Activated CD8-positive, alpha-beta T cell treated with anti-CD3 and anti-CD28 coated beads, Interleukin-2, amount 10 ng/mL, durations not matched to agents 7 days and 5 days (primary cell): ENCODE measurements at places on chromosomes 6 and 20. TPM values are rescaled to one million over a fixed set of nuclear protein-coding genes. Genes with fewer than 3 reads are reported as not detected.

DNA sequence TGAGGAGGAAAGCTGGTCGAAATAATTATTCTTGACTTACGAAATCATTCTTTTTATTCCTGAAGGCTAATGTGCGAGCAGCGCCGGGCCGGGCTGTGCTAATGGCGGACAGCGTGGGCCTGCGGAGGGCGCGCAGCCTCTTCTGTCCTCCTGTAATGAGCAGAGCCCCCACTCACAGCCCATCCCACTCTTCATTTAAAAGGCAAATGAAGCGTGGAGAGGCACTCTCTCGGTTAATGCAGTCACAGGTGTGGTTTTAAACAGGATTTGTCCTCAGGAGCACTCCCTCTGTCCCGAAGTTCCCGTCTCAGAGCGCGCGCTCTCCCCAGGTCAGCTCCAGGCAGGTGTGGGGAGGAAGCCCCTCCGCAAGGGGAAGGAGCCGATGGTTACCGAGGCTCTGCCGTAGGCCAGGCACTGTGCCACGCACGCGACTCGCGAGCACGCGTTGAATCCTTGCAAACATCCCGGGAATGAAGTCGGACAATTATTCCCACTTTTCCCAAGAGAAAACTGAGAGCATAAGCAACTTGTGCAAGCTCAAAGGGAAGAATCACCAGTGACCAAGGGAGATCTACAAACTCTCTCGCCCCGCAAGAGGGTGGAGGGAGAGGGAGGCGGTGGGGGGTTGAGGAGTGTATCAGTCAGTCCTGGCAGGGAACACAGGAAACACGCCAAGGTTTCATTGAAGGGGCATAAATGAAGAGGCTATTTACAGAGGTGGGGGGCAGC is 35.5 kb upstream of the ZFAND3 start:
- no peak for DNase-seq
- peaks cover 26% of the 10 kb centered on the region for H3K27me3 ChIP-seq
- no peaks in the 10 kb centered on the region for H3K36me3 ChIP-seq
- peak overlapping the region; percentile 49 for H3K4me3 ChIP-seq
- peaks cover 18% of the 10 kb centered on the region for H3K4me1 ChIP-seq
- H3K27ac ChIP-seq, result no peak overlapping the region

GRCh38 chr6:22636452-22636851 is 67.1 kb downstream of the HDGFL1 start:
- H3K27ac ChIP-seq, result no peak overlapping the region
- no peaks in the 10 kb centered on the region for H3K36me3 ChIP-seq
- H3K27me3 ChIP-seq, result no peaks in the 10 kb centered on the region
- no peaks in the 10 kb centered on the region for H3K4me1 ChIP-seq
- DNase-seq, result no peak

DNA sequence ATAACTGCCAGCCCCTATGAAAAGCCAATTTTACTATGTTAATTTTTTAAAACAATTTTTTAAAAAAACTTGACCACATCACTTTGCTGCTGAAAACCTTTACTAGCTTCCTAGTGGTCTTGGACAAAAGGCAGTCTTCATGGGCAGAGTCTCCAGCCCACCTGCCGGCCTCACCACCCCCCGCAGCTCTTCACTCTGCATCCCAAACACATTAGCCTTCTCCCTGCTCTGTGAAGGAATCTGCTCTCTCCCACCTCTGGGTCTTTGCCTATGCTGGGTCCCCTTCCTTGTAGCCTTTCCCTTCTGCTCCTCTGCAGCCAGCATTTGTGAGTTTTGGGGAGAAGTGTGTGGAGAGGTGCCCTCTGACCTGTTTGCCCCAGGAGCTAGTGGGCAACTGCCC is 170.7 kb upstream of the MLN start:
- no peak overlapping the region for H3K27ac ChIP-seq
- H3K4me1 ChIP-seq, result no peaks in the 10 kb centered on the region
- H3K27me3 ChIP-seq, result peaks cover 53% of the 10 kb centered on the region
- no peak overlapping the region for H3K4me3 ChIP-seq

The MAFB gene
- not detected for total RNA-seq

DNA sequence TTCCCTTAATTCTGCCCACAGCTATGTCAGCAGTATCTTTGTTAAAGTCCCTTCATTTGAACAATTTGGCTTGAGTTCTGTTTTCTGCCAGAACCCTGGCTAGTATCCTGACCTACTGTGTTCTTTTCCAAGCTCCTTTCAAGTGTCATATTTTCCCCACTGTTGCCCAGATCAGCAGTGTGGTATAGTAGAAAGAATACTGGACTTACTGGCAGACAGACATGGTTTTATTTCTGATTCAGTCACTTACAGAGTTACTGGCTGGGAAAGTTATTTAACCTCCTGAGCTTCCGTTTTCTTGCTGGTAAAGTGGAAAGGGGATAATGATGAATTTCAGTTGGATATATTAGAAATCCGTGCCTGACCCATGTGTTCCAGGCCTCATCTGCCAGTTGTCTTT is 39.8 kb upstream of the RAB23 start:
- no peak overlapping the region for H3K27ac ChIP-seq
- peaks cover 10% of the 10 kb centered on the region for H3K27me3 ChIP-seq
- no peak overlapping the region for H3K4me3 ChIP-seq
- DNase-seq, result no peak
- no peaks in the 10 kb centered on the region for H3K36me3 ChIP-seq

The CPNE5 gene
- 1.7 TPM for total RNA-seq

GRCh38 chr6:133952815-133953633 is at the start of gene TBPL1:
TSS of gene TBPL1 (plus strand) at chr6:133953224. CDS start at chr6:133980126, 26,902 bp downstream.
- H3K4me3 ChIP-seq, result peak within 1 kb of the TSS; percentile 95
- peaks cover 41% of the 10 kb centered on the region for H3K4me1 ChIP-seq
- peak; percentile 92 for DNase-seq
- H3K27me3 ChIP-seq, result peaks cover 10% of the 10 kb centered on the region
- peak within 1 kb of the TSS; percentile 85 for H3K27ac ChIP-seq

The OSER1 gene
- total RNA-seq, result 19.1 TPM

DNA sequence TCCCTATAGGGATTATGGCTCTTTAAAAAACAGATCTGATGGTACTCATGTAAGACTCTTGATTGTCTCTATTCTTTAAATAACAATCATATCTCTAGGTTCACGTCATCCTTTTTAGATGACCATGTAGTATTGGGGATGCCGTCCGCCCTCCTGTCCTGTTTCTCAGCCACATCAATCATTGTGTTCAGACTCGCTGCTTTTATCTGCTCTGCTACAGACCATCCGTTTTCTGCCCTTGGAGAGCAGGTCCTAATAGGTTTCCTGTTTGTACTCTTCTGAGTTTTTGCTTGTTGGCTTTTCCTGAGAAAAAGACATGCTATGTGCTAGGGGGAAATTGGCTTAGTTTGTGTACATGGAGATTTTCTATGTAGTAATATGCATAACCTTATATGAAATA is 76.8 kb downstream of the SASH1 start:
- DNase-seq, result no peak
- H3K27me3 ChIP-seq, result peaks cover 3% of the 10 kb centered on the region
- no peak overlapping the region for H3K27ac ChIP-seq
- H3K36me3 ChIP-seq, result no peaks in the 10 kb centered on the region
- H3K4me1 ChIP-seq, result no peaks in the 10 kb centered on the region

- peaks cover 41% of the 10 kb centered on the region for H3K36me3 ChIP-seq
- no peak for DNase-seq
Observed at GRCh38 chr20:3898639-3899038, 9.5 kb downstream of the PANK2 start.

DNA sequence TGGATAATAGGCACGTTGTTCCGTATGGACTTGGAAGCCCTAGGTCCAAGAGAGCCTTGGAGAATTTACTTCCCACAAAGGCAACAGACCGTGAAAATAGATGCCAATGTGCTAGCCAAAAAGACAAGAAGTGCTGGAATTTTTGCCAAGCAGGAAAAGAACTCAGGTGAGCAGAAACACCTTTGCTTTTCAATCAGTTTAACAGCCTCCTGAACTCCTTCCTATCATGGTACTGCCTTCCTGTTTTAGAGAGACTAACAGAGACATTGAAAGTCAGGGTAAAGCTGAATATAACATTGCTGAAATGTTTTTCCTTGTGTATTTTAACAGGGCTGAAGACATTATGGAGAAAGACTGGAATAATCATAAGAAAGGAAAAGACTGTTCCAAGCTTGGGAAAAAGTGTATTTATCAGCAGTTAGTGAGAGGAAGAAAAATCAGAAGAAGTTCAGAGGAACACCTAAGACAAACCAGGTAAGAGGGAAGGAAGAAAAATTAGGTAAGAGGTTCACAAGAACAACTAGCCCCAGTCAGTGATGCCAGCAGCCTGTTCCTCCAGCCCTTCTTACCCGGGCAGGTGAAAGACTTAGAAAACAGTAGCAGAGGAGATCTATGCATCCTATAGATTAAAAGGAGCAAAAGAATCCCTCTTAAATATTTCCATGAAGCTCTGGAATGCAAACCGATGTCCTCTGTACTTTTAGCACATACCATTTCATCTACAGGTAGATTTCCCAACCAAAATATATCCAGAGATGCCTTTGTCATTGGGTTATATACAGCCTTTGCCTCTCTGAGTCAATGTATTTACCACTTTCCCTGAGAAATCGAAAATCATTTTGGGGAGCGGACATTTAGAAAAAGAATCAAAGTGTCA is 4.0 kb downstream of the EDN1 start:
- no peak for DNase-seq
- no peak overlapping the region for H3K4me3 ChIP-seq
- peaks cover 13% of the 10 kb centered on the region for H3K4me1 ChIP-seq
- no peak overlapping the region for H3K27ac ChIP-seq
- H3K36me3 ChIP-seq, result no peaks in the 10 kb centered on the region

The FIG4 gene
- total RNA-seq, result 10.8 TPM

DNA sequence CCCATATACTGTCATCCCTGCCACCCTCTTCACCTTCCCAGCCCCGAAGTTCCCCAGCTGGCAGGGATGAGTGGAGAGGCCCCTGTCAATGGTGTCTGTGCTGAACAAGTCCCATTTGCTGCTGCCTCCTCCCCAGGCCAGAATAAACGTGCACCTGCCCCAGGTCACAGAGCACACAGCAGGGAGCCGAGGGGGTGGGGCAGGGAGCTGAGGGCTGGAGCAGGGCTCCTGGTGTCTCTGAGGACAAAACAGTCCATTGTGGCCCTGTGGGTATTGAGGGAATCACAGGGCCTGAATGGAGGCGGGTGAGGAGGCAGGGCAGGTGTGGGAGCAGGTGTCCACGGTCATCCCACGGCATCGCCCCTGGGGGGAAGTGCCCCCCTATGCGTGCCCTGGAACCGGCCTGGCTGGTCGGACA is 55.8 kb downstream of the SNAI1 start:
- no peak overlapping the region for H3K4me3 ChIP-seq
- H3K27ac ChIP-seq, result no peak overlapping the region
- DNase-seq, result no peak
- no peaks in the 10 kb centered on the region for H3K4me1 ChIP-seq
- no peaks in the 10 kb centered on the region for H3K27me3 ChIP-seq

The MOXD1 gene
- not detected for total RNA-seq

The CHRNA4 gene
- not detected for total RNA-seq

- H3K27ac ChIP-seq, result no peak overlapping the region
- no peaks in the 10 kb centered on the region for H3K4me1 ChIP-seq
- H3K36me3 ChIP-seq, result no peaks in the 10 kb centered on the region
- DNase-seq, result no peak
- H3K4me3 ChIP-seq, result no peak overlapping the region
Observed at GRCh38 chr6:70371454-70372105, 41.7 kb upstream of the FAM135A start.

DNA sequence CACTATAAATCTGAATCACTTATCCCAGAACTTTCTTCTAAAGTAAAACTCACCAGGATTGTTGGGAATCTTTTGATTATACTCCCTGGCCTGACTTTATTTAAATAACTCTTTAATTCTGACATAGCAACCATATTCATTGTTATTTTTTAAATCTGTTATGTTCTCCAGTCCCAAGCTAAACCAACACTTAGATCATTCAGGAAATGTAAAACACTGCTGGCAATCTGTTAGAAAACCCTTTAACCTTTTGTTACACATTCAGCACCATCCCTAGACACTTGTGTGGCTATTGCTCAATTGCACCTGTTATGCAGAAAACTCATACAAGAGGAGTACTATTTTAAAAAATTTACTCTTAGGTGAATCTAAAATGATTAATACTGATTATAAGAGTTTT is 101.8 kb upstream of the NHSL1 start:
- no peak for DNase-seq
- H3K27ac ChIP-seq, result no peak overlapping the region
- no peaks in the 10 kb centered on the region for H3K36me3 ChIP-seq
- no peak overlapping the region for H3K4me3 ChIP-seq

The DDX43 gene
- total RNA-seq, result 0.66 TPM

- H3K4me3 ChIP-seq, result no peak overlapping the region
- H3K27ac ChIP-seq, result no peak overlapping the region
- DNase-seq, result no peak
- H3K27me3 ChIP-seq, result no peaks in the 10 kb centered on the region
- no peaks in the 10 kb centered on the region for H3K36me3 ChIP-seq
Observed at GRCh38 chr6:22601984-22602383, 32.6 kb downstream of the HDGFL1 start.

- peaks cover under 1% of the 10 kb centered on the region for H3K36me3 ChIP-seq
- H3K27me3 ChIP-seq, result no peaks in the 10 kb centered on the region
- H3K4me1 ChIP-seq, result peaks cover 6% of the 10 kb centered on the region
- H3K27ac ChIP-seq, result no peak overlapping the region
- no peak for DNase-seq
Observed at GRCh38 chr6:117534974-117535373, 52.5 kb downstream of the DCBLD1 start.

The ADTRP gene
- total RNA-seq, result 0.63 TPM

The TMEM244 gene
- not detected for total RNA-seq

DNA sequence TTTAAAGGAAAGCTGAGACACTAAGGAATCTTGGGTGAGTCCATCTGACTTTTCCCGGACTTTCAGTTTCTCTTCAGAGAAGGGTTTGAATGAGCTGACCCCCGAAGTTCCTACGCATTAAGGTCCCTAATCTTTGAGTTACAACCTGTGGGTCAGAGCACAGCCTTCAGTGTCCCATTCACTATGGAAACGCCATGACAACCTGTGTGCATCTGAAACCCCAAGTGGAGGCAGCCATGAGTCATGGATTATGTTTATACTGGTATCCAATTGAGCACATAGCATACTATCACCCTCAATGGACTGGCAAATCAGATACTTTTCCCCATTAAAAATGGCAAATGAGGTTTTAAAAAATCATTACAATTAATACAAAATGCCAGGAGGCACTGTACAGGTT is 11.4 kb downstream of the MYLK4 start:
- no peak for DNase-seq
- H3K27ac ChIP-seq, result no peak overlapping the region
- peaks cover 7% of the 10 kb centered on the region for H3K27me3 ChIP-seq
- no peaks in the 10 kb centered on the region for H3K36me3 ChIP-seq
- peaks cover 6% of the 10 kb centered on the region for H3K4me1 ChIP-seq
- no peak overlapping the region for H3K4me3 ChIP-seq

The TSHZ2 gene
- total RNA-seq, result not detected

- no peak for DNase-seq
- H3K27me3 ChIP-seq, result no peaks in the 10 kb centered on the region
- H3K27ac ChIP-seq, result no peak overlapping the region
- H3K36me3 ChIP-seq, result no peaks in the 10 kb centered on the region
Observed at GRCh38 chr20:44467289-44467883, 8.3 kb upstream of the TTPAL start.
